ENCODE measurements at places on chromosomes 7 and 10. TPM values are rescaled to one million over a fixed set of nuclear protein-coding genes. Genes with fewer than 3 reads are reported as not detected.

The HNRNPH3 gene
- total RNA-seq = 16.7 TPM

The MBL2 gene
- total RNA-seq = not detected

The CNPY1 gene
- total RNA-seq = not detected

The BBS9 gene
- total RNA-seq = 26.8 TPM

The PARD3 gene
- 42.1 TPM for total RNA-seq

The ALOX5 gene
- not detected for total RNA-seq

The MRC1 gene
- 0.08 TPM for total RNA-seq

The ZNF425 gene
- 4.3 TPM for total RNA-seq

The NT5C3A gene
- 26.8 TPM for total RNA-seq

The FKBP6 gene
- total RNA-seq = not detected

The RFC2 gene
- total RNA-seq = 39.0 TPM

The AGAP6 gene
- total RNA-seq = 3.8 TPM
